Activated CD4-positive, CD25-positive, alpha-beta regulatory T cell treated with anti-CD3 and anti-CD28 coated beads, Interleukin-2, amount 50 U/mL, for 72 hours (primary cell): ENCODE measurements at places on chromosomes 1 and 21.

GRCh38 chr1:198316546-198317100 lies 159.8 kb downstream of the NEK7 start:
- DNase-seq = no peak

GRCh38 chr1:220521778-220522177 lies 6.2 kb upstream of the MARK1 start:
- no peak for DNase-seq

DNA sequence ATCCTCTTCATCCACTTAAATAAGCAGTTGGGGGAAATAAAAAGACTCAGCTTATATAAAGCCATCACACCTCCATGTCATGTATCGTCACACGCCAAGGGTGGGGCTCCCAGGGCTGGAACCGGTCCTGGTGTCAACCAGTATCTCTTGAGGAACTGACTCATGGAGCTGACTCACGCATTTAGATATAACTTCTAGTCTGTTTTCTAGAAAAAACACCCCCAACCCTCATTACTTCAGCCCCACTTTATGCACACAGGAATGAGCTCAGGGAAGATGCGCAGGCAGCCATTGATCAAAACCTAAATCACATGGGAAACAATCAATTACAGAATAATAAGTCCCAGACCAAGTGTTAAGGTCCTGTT lies 6.9 kb upstream of the IL22RA1 start:
- no peak for DNase-seq

GRCh38 chr1:26353976-26354820 lies at the start of gene CRYBG2:
Gene CRYBG2, minus strand, starts transcription at chr1:26354130. Its CDS starts 7,473 bp downstream, at chr1:26346657.
- no peak for DNase-seq

DNA sequence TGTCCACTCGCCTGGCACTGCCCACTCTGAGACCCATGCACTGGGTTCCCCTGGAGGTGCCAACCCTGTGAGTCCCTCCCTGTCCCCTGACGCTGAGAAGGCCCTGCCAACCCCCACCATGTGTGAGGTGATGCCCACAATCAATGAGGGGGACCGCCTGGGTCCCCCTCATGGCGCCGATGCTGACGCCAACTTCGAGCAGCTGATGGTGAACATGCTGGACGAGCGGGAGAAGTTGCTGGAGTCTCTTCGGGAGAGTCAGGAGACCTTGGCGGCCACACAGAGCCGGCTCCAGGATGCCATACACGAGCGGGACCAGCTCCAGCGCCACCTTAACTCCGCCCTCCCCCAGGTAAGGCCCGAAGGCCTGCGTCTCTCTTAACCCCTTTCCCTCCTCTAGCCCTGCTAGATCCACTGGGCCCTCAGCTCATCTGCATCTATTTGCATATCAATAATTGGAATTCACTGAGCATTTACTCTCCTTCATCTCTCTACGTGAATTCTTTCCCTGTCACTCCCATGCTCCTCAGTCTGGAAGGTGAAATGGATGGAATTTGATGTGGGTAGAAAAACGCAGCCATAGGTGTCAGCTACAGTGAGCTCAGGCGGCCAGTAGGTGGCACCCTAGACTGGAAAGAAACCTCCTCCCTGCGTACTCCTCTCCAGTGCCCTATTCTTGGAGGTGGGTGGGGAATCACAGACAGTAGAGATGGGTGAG lies 12.8 kb downstream of the PPFIA4 start:
- DNase-seq = peak; percentile 53

GRCh38 chr1:7516341-7516740 lies 254.8 kb upstream of the VAMP3 start:
- DNase-seq = no peak

DNA sequence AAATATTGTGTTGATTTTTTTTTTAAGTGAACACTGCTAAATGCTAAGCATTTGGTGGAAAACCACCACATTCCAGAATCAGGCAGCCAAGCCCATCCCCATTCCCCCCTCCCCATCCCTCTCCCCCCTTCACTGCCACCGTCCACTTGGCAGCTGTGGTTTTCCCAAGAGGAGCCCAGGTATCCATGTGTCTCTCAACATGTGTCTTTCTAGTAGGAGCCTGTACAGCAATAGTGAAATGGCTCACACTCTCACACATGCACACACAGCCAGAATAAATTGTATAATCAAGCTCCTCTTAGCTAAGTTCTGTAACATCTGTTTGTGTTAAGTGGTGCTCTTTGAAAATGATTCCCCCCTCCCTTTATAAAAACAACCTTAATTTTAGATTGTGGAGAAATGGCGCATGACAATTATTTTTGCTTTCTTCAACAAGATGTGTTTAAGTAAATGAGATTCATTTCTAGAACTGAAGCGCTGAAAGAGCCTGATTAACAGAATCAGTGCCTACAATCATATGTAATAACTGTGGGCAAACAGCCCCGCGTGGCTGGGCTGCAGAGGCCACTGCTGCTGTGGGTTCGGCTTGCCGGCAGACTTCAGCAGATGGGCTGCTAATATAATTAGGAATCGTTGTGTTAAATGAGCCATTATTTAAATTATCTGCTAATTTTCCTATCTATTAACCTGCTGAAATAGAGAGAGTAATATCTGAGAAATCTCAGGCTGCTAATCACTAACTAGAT lies 43.3 kb downstream of the BACE2 start:
- DNase-seq = no peak

GRCh38 chr1:147334292-147334691 lies 91.8 kb downstream of the CHD1L start:
- DNase-seq = no peak

GRCh38 chr1:116375887-116376728 lies 3.1 kb downstream of the ATP1A1 start:
- DNase-seq = no peak

GRCh38 chr1:91803847-91804545 lies 82.0 kb downstream of the TGFBR3 start:
- DNase-seq = peak; percentile 52

DNA sequence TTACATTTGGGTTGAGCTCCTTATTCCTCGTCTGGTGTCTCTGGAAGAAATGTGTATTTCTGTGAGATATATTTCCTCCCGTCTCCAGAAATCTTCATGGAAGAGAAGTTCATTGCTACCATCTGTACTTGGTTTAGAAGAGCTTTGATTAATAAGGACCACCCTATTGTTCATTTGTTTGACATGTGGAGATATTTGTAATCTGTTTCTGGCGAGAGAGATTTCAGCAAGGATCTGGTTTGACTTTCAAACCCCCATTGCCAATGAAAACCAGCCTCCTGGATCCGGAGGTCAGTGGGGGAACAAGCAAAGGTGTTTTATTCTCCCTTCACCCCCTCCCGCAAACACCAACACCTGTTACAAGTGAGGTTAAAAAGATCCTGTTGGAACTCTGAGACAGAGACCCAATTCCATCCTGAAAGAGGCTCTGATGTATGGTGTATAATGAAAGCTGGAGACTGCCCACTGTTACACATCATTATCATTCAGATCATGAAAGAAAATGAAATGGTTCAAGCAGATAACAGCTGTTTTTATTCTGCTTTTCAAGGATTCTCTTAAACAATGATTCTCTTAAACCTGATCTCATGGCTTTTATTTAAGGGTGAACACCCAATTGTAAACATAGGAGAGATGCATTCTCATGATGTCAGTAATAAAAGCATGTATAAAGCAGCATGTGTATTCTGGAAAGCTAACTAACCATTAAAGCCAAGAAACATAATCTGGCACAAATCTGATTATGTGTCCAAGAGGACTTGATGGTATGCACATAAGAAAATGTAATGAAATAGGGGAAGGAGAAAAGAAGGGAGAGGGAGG lies 393.5 kb upstream of the ADGRL2 start:
- no peak for DNase-seq

- DNase-seq = no peak
Observed at GRCh38 chr1:34806396-34806795, 13.6 kb downstream of the GJA4 start.

GRCh38 chr1:98289311-98289710 lies 368.5 kb upstream of the DPYD start:
- no peak for DNase-seq

GRCh38 chr1:238319957-238320356 lies 429.2 kb upstream of the ZP4 start:
- no peak for DNase-seq

- no peak for DNase-seq
Observed at GRCh38 chr1:202858789-202859414, 30.0 kb downstream of the RABIF start.

DNA sequence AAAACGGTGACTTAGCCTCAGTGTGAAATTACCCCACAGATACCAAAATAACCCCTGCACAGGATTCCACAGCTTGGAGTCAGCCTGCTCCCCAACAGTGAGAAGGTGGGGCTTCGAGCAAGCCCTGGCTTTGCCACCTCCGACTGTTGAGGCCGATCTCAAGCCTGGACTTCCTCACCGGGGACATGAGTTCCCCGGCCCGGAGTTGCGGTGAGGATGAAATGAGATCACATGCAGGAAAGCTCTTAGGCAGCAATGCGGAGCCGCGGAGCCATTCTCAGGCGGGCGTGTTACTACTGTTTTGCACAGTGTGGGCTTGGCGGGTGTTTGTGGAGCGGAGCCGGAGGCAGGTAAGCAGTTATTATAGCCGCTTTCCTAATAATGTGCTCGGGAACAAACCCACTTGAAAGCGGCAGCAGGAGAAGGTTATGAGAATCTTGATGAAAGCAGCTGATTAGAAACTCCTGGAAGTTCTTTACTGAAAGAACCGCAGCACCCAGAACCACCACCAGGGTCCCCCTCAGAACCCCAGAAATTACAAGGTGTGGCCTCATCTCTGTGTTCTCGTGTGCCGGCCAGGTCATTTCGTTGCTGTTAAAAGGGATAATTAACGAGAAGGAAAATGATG lies 3.9 kb upstream of the CLSTN1 start:
- DNase-seq = no peak

DNA sequence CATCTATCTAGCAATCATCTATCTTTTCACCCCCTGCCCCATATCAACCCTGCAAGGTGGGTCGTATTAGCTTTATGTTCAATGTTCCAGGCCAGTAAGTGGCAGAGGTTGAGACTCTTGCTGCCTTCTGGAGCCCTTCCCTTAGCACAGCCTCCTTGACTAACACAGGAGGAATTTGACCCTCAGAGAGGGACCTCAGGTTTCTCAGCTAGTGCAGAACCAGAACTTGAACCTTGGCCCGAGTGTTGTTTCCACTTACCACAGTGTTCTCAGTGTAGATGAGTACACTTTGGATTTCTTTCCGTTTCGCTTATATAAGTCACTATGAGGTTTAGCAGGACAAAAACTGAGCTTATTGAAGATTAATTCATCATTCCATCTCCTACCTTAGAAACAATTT lies 11.1 kb upstream of the ATF3 start:
- no peak for DNase-seq

DNA sequence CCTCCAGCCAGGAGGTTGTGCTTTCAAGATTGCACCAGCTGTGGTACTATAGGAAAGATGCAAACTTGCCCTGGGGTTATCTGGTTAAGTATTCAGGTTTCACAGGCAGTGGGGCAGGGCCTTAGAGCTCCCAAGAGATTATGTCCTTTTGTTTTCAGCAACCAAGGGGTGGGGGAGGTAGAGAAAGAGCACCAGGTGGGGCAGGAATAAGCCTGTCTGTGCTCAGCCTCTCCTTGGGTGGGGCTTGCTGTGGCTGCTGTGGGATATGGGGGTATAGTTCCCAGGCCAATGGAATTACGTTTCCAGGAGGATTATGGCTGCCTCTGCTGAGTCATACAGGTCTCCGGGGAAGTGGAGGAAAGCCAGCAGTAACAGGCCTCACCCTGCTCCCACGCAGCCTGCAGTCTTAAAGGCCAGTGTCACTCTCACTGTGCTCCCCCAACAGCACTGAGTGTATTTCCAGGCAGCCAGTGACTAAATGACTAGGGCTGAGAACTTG lies 508.6 kb downstream of the RWDD3 start:
- no peak for DNase-seq

- peak; percentile 21 for DNase-seq
Observed at GRCh38 chr1:202615501-202616354, 94.5 kb downstream of the SYT2 start.

GRCh38 chr1:159983681-159984080 lies 29.6 kb upstream of the SLAMF9 start:
- no peak for DNase-seq

DNA sequence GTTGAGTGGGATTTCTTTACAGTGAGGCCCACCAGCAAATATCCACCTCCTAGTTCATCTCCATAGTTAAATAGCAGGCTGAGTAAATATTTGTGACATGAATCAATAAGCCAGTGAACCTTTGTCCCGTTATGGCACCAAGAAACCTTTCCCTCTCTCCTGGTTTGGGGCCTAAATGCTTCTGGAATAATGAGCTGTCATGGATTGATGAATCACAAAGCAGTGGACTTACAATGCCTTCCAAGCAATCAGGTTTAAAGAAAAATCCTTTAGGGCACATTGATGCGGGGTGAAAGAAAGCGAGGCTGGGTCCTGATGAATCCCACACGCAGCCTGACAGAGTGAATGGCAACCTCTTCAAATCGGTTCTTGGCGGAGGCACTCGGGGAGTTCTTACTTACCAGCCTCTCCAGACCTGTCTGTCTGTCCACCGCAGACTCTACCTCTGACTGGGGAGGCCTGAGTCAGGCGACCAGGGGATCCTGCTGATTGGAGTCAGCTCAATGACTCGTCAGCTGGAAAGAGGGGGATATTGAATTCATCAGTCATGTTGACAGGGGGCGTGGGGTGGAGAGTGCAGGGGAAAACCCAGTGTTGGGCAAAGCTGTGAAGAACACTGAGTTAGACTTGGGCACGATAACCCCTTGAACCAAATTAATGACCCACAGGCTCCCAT lies 247.3 kb downstream of the PLPP3 start:
- DNase-seq = no peak

- no peak for DNase-seq
Observed at GRCh38 chr1:215287362-215287761, 204.8 kb downstream of the KCNK2 start.
